ENCODE measurements at places on chromosomes 3 and 15.

- DNase-seq: no peak
Observed at GRCh38 chr3:159929171-159930141, 59.2 kb upstream of the IL12A start.

DNA sequence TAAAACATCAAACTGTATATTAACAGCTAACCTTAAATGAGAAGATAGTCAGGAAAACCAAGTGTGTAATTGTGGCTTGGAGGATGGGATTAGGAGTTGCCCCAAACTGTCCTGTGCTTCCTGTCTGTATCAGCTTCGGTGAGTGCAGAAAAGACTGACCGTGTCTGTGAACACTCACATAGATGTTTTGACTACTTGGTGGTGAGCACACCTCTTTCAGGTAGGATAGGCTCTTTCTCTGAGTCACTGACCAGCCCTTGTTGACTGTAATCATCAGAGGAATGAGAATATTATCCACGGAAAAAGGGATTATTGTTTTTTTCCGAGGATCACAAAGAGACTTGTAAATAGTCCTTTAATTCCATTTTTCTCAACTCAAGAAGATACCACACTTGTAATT lies 51.5 kb downstream of the GMNC start:
- DNase-seq: no peak

DNA sequence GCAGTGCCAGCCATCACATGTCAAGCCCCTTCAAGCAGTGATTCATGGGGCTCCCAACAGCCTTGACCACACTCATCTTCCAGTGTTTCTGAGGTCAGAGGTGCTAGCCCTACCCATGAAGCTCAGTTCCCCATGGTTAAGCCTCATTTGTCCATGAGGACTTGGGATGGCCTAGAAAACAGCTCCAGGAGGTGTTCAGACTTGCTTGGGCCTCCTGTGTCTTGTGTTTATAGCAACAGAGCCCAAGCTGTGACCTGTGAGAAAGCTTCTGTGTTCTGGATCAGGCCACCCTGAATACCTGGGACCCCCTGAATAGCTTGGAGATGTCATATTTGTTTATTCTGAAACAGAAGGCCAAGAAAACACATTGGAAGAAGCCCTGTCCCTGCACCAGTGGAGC lies 36.7 kb downstream of the LARP6 start:
- DNase-seq: no peak

GRCh38 chr3:161500068-161500796 lies 3.6 kb downstream of the OTOL1 start:
- no peak for DNase-seq

DNA sequence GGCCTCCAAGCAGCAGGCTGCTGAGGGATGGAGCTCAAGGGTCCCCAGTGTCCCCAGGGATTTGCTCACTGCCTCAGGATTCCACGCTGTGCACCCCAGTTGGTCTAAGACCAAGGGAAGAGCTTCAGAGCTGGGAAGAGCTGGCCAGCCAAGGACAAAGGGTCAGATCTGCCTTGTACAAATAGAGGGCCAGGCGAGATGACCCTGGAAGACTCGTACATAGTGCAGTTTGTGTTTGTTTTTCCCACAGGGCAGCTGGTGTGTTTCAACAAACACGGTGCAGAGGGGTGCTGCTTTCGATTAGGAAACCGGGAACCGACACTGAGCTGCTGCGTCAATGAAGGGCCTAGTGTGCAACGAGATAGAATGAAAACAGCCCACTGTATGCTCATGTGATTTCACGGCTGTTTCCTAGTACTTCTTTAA lies 56.1 kb upstream of the TRPM1 start:
- DNase-seq: no peak

- no peak for DNase-seq
Observed at GRCh38 chr15:99619712-99620111, 53.9 kb downstream of the MEF2A start.

DNA sequence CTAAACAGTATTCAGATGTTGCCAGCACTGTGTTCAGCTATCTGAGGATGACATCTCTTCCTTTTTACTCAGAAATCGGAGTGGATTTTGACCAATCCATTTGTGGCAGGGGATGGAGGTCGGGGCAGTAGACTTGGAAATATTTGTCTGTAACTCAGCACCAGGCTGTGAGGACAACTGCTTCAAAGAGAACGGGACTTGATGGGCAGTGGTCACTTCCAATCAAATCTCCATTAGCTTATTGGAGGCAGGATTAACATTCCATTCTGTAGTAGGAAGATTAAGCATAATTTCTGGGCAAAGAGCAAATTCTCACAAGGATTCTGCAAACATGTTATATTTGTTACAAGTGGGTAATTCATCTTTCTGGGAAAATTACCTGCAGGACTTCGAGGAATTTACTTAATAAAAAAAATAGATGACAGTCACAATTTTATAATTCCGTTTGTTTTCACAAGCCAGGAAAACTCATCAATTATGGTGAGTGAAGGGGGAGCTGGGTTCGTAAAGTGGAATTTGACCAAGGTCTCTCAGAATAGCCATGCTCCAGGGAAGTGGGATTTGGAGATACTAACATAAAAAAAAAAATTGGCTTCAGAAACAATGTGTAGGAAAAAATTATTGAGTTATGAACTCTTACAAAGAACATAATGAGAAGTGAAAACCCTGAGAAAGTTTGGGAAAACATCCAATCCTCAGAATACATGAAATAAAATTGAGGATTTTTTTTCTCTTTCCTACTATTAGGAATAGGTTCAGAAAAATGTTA lies 18.1 kb downstream of the CRABP1 start:
- no peak for DNase-seq

DNA sequence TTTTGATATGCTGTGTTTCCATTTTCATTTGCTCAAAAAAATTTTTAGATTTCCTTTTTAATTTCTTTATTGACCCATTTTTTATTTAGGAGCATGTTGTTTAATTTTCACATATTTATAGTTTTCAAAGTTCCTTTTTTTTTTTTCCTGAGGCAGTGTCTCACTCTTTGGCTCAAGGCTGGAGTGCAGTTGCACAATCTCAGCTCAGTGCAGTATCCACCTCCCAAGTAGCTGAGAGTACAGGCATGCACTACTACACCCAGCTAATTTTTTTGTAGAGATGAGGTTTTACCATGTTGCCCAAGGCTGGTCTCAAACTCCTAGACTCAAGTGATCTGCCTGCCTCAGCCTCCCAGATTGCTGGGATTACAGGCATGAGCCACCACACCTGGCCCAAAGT lies 36.2 kb downstream of the PFN2 start:
- DNase-seq: no peak

- DNase-seq: no peak
Observed at GRCh38 chr3:35785234-35785888, 146.0 kb downstream of the ARPP21 start.

- DNase-seq: no peak
Observed at GRCh38 chr3:9157651-9158362, 91.6 kb downstream of the SRGAP3 start.

DNA sequence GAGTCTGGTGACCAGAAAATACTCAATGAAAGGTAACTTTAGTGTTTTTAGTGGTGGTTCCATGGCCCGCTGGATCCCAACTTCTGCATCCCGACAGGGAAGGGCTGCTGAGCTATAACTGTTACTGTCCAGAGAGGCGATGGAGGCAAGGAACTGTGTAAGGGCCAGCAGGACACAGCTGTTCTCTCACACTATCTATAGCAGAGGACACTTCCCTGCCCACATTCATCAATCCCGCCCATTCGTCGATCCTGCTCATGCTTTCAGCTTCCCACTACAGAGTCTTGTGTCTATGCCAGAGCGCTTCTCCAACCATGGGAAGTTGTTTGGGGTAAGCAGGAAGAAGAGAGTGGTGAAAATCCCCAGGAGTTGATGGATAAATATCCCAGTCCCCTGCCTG lies 8.4 kb downstream of the COLQ start:
- no peak for DNase-seq

GRCh38 chr3:168894214-168894613 lies 769.3 kb downstream of the MECOM start:
- DNase-seq: no peak

- DNase-seq: no peak
Observed at GRCh38 chr3:126419886-126420786, 25.4 kb downstream of the CFAP100 start.

GRCh38 chr15:98003996-98004395 lies 43.5 kb downstream of the ARRDC4 start:
- no peak for DNase-seq

DNA sequence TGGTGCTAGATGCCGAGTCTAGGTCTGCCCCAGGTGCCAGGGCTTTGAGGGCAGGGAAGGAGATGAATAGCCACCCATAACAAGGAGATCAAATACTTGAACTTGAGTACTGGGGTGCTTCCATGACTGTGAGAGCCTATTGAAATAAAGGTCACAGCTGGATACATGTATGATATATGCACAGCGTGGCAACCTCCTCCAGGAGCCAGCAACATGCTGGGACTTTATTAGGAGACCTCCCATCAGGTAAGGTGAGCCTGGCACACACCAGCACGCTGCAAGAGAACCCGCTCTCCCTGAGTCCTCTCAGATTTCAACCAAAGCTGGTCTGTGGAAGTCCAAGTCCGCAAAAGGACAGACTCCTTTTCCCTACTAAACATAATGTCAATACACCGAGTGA lies 10.5 kb upstream of the HES1 start:
- no peak for DNase-seq

- no peak for DNase-seq
Observed at GRCh38 chr15:69786136-69786701, 311.5 kb downstream of the TLE3 start.

- no peak for DNase-seq
Observed at GRCh38 chr3:141998669-141999290, 122.3 kb downstream of the ATP1B3 start.

GRCh38 chr15:49901996-49902684 lies 216.9 kb downstream of the ATP8B4 start:
- DNase-seq: no peak

- DNase-seq: no peak
Observed at GRCh38 chr3:155086051-155086450, 5.9 kb downstream of the MME start.

- DNase-seq: no peak
Observed at GRCh38 chr3:156764751-156765150, 61.4 kb upstream of the LEKR1 start.

DNA sequence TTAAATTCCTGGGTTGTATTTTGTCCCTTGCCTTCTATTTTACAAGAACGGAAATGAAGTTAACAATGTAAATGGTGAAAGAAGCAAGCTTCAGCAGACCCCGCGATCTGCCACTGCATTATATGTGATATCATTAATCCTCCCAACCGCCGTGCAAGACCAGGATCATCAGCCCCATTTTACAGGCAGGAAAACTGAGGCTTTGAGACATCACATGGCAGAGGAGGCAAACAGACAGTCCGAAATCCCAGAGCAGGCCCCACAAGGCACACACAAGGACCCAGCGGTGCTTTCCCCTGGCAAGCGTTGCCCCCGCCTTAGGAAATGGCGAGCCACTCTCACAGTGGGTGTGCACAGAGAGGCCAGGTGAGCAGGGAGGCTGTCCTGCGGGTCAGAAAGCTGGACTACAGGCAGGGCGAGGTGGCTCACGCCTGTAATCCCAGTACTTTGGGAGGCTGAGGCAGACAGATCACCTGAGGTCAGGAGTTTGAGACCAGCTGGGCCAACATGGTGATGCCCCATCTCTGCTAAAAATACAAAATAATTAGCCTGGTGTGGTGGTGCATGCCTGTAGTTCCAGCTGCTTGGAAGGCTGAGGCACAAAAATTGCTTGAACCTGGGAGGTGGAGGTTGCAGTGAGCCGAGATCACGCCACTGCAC lies 16.2 kb downstream of the FGD5 start:
- no peak for DNase-seq

DNA sequence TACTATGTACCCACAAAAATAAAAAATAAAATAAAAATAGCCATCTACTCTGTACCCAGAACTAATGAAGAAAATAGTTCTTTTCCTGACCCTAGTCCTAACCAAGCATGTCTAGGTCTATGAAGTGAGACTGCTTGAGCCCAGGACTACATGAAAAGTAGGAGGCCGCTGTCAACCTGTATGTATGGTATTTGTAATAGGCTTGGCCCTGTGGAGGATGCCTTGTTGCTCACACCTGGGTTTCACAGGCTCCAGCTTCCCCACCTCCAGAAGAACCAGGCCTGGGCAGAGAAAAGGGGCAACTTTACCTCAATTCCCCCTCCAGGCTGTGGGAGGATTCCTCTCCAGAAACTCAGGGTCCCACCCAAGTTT lies 6.8 kb upstream of the PKM start:
- no peak for DNase-seq

DNA sequence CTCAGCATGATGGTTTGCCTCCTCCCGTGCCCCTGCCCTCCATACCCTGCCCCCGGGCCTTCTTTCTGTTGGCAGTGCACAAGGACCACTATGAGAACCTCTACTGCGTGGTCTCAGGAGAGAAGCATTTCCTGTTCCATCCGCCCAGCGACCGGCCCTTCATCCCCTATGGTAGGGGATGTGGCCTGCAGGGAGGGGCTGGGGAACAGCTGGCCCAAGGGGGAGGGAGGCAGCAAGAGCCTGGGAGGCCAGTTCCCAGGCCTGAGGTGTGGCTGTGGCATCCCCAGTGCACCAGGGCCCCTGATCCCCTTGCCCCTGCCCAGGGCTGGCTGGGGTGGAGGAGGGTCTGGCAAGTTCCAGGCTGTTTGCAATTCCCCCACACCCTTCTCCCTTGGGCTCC lies 2.6 kb upstream of the PLA2G4B start:
- no peak for DNase-seq

GRCh38 chr15:40873694-40874561 lies at the start of gene RHOV:
Gene RHOV (minus strand): TSS chr15:40874234. CDS start chr15:40874139, 95 bp downstream.
- no peak for DNase-seq

DNA sequence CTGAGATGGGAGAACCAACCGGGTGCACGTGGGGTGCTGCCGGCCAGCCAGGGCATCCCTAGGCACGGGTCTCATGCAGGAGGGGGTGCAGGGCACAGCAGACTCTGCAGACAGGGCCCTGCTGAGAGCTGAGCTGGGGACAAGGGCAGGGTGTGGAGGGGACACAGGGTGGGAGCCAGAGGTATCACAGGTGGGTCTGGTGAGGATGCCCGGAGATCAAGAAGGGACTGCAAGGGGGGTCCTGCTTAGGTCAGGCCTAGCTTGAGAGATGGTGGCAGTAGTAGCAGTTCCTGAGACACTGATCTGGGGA lies 39.5 kb upstream of the PRR23E start:
- DNase-seq: no peak

- DNase-seq: no peak
Observed at GRCh38 chr3:48434591-48435222, 4.8 kb upstream of the PLXNB1 start.

Measured in GM12864 (cell line).